Body of pancreas (tissue), 4 donors: ENCODE measurements at places on chromosomes 12 and 14. TPM values are rescaled to one million over a fixed set of nuclear protein-coding genes. Genes with fewer than 3 reads are reported as not detected.

The KRT78 gene
- total RNA-seq, result not detected

The CCDC184 gene
- total RNA-seq, result 0.26 TPM

The POU6F1 gene
- total RNA-seq, result 9.6 TPM

The SERPINA12 gene
- not detected for total RNA-seq

The TAS2R7 gene
- total RNA-seq, result not detected

- no peaks in the 10 kb centered on the region for H3K27me3 ChIP-seq
- H3K27ac ChIP-seq, result no peak overlapping the region
- H3K4me3 ChIP-seq, result no peak overlapping the region
Observed at GRCh38 chr12:80860206-80860605, 77.5 kb downstream of the LIN7A start.

DNA sequence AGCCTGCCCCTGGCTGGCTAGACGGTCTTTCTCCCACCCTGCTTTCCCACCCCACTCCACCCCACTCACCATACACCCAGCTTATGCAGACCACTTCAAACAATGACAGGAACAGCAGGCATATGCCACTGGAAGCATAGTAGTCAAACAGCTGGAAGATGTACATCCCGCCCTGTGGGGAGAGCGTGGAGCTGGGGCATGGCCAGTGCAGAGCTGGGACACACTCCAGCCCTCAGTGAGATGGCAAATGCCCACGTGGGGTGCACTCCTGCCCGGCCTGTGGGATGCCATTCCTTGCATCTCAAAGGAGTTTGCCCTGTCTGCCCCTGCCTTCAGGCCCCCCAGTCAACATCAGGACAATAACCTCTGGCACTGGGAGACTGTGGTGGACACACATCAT lies 18.8 kb downstream of the SLC6A12 start:
- H3K4me1 ChIP-seq, result peaks cover 19% of the 10 kb centered on the region
- DNase-seq, result no peak
- no peaks in the 10 kb centered on the region for H3K27me3 ChIP-seq

GRCh38 chr14:91352053-91352452 lies 65.6 kb downstream of the CCDC88C start:
- no peak for DNase-seq
- H3K36me3 ChIP-seq, result no peaks in the 10 kb centered on the region
- no peak overlapping the region for H3K27ac ChIP-seq
- no peaks in the 10 kb centered on the region for H3K27me3 ChIP-seq

DNA sequence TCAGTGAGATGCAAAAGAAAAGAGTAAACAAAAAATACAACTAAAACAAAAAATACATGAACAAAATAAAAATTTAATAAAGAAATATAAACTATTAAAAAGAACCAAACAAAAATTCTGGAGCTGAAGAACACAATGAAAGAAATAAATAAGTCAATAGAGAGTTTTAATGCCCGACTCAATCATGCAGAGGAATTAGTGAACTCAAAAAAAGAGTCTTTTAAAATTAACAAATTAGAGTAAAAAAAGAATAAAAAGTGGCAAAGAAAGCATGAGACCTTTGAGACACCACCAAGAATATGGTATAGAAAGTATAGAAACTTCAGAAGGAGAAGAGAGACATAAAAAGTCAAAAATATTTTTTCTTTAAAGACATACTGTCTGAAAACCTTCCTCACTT lies 2.6 kb upstream of the KLRC1 start:
- H3K27ac ChIP-seq, result no peak overlapping the region
- H3K27me3 ChIP-seq, result no peaks in the 10 kb centered on the region
- DNase-seq, result no peak
- H3K4me1 ChIP-seq, result no peaks in the 10 kb centered on the region
- no peaks in the 10 kb centered on the region for H3K36me3 ChIP-seq

DNA sequence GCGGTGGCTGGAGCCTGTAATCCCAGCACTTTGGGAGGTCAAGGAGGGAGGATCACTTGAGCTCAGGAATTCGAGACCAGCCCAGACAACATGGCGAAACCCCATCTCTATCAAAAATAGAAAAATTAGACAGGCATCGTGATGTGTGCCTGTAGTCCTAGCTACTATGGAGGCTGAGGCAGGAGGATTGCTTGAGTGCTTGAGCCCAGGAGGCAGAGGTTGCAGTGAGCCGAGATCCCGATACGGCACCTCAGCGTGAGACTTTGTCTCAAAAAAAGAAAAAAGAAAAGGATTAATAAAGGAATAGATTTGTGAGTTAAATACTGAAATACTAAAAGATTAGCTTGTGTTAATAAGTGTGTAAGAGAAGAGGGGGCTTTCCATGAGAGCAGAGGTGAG lies 29.4 kb downstream of the RPGRIP1 start:
- H3K36me3 ChIP-seq, result no peaks in the 10 kb centered on the region
- DNase-seq, result no peak
- peak overlapping the region; percentile 84 for H3K27ac ChIP-seq
- H3K27me3 ChIP-seq, result no peaks in the 10 kb centered on the region
- peaks cover 12% of the 10 kb centered on the region for H3K4me1 ChIP-seq

GRCh38 chr12:116867523-116867922 lies 13.7 kb downstream of the HRK start:
- no peaks in the 10 kb centered on the region for H3K36me3 ChIP-seq
- no peak overlapping the region for H3K27ac ChIP-seq
- DNase-seq, result no peak
- H3K4me1 ChIP-seq, result no peaks in the 10 kb centered on the region

DNA sequence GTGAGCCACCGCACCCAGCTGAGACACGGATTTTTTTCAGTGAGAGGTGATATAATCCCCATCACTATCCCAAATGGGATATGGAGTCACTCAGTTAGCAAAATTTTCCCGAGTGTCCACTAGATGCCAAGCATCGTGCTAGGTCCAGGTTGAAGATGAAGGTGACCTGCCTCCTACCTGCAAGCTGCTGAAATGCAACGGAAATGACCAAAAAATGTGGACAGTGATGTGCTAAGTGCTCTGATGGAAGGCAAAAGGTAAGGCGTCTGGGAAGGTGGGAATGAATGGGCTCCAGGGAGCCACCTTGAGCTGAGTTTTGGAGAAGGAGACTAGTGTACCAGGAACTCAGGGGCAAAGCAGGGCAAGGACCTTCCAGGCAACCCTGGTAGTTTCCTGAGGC lies 64.6 kb downstream of the CALM1 start:
- H3K36me3 ChIP-seq, result no peaks in the 10 kb centered on the region
- no peaks in the 10 kb centered on the region for H3K27me3 ChIP-seq
- no peak for DNase-seq
- H3K4me3 ChIP-seq, result no peak overlapping the region

DNA sequence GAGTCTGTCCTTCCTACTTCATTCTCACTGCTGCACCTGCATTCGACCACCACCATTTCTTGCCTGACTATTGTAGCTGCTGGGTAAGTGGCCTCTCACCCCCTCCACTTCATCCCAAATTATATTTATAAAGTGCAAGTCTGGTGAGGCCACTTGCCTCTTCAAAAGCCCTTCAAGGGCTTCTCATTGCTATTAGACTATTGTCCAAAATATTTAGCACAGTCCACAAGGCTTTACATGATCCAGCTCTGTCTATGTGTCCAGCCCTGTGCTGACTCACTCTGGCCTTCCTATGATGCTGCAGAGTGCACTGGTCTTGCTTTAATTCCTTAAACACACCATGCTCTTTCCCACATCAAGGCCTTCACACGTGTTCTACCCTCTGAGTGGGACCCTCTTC lies 46.0 kb downstream of the PAH start:
- H3K27ac ChIP-seq, result no peak overlapping the region
- no peaks in the 10 kb centered on the region for H3K4me1 ChIP-seq
- no peak overlapping the region for H3K4me3 ChIP-seq
- no peaks in the 10 kb centered on the region for H3K27me3 ChIP-seq
- DNase-seq, result no peak
- no peaks in the 10 kb centered on the region for H3K36me3 ChIP-seq

DNA sequence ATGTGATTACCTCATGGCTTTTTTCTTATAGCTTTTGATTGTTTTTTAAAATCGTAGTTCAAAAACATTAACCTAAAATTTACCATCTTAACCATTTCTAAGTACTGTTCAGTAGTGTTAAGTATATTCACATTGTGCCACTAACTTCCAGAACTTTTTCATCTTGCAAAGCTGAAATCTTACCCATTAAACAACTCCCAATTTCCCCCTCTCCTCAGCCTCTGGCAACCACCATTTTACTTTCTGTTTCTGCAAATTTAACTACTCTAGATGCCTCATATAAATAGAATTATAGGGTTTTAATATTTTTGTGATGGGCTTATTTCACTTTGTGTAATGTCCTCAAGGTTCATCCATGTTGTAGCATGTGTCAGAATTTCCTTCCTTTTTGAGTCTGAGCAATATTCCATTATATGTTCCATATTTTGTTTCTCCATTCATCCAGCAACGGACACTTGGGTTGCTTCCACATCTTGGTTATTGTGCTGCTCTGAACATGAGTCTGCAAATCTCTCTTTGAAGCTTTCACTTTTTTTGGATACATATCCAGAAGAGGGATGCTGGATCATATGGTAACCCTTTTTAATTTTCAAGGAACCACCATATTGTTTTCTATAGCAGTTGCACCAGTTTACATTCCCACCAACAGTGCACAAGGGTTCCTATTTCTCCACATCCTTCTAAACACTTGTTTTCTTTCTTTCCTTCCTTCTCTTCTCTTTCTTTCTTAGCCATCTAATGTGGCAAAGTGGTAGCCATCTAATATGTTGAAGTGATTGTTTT lies 5.0 kb downstream of the HIF1A start:
- no peaks in the 10 kb centered on the region for H3K36me3 ChIP-seq
- H3K4me1 ChIP-seq, result peaks cover 45% of the 10 kb centered on the region
- H3K4me3 ChIP-seq, result no peak overlapping the region
- DNase-seq, result no peak
- no peaks in the 10 kb centered on the region for H3K27me3 ChIP-seq

- DNase-seq, result peak; percentile 54
- H3K4me1 ChIP-seq, result no peaks in the 10 kb centered on the region
- no peaks in the 10 kb centered on the region for H3K36me3 ChIP-seq
- H3K4me3 ChIP-seq, result no peak overlapping the region
- no peak overlapping the region for H3K27ac ChIP-seq
Observed at GRCh38 chr14:106417224-106418049, 891.1 kb downstream of the TMEM121 start.

- peak; percentile 70 for DNase-seq
- no peak overlapping the region for H3K4me3 ChIP-seq
- H3K36me3 ChIP-seq, result no peaks in the 10 kb centered on the region
Observed at GRCh38 chr14:95313707-95314106, 6.0 kb downstream of the CLMN start.

DNA sequence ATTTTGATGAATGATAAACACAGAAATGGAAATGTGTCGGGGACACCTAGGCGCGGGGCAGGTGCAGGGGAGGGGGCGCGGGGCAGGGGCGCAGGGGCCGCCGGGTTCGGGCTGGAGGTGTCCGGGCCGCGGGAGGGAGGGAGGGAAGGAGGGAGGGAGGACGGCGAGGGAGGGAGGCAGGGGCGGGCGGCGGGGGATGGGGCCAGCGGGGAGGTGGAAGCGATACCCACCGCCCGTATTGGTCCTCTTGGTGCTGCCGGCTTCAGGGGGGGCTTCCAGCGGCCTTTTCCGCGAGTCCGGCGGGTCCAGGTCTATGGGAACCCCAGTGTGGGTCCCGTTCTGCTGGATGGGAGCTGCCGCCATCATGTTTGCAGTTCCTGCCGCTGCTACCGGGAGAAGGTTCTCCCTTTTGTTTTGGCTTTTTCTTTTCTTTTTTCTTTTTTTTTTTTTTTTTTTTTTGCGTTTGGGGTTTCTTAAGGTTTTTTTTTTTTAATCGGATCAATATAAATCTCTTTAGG lies 703 bp downstream of the NOVA1 start:
- H3K4me3 ChIP-seq, result peak overlapping the region; percentile 13
- no peak for DNase-seq
- no peaks in the 10 kb centered on the region for H3K27me3 ChIP-seq
- no peak overlapping the region for H3K27ac ChIP-seq
- no peaks in the 10 kb centered on the region for H3K36me3 ChIP-seq
